ENCODE measurements at places on chromosomes 4 and X. TPM values are rescaled to one million over a fixed set of nuclear protein-coding genes. Genes with fewer than 3 reads are reported as not detected.

DNA sequence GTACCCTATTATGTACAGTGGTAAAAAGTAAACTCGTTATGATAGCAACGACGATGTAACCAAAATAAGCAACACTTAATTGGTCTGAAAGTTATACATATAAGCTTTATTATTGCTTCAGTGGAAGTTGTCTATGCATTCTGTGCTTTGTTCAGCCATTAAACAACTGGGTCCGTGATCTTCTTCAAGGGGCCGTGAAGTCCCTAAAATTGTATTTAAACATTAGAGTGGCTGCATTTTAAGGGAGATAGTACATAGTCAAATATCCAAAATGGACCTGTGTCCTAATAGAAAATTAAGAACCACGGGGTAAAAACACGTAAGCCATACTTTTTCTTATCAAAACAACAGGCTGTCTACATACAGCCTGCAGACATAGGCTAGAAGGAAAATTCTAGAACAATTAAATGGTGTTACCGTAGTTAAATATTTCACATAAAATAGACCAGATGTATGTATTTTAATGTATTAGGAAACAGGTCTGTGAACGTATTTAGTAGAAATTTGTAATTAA is 2.1 kb downstream of the GUCY1A1 start:
- ATAC-seq = no peak

- no peak for ATAC-seq
These were observed 638.9 kb downstream of the MID1IP1 start for GRCh38 chrX:39439906-39440798.

NCAPG gene
- total RNA-seq = 36.0 TPM

CD99L2 gene
- total RNA-seq = 26.1 TPM

- no peak for ATAC-seq
These were observed 628.8 kb downstream of the SPRY1 start for GRCh38 chr4:124025428-124025827.

IL15 gene
- 0.16 TPM for total RNA-seq

BEX1 gene
- total RNA-seq = 352 TPM

DNA sequence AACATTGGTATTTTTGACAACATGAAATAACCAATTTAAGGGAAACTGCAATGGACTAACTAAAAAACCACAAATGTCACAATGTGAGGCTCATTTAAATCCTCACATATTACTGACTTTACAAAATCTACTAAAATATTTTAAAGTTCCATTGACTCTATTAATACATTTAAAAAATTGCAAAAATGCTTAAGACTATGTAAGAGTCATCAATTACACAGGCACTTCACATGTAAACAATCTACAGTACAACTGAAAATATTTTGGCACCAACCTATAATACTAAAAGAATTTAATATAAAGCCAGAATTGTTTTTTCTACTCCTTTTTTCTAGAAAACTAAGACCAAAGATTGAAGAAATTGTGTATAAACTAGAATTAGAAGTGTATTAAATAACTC is 76.8 kb upstream of the RBMXL3 start:
- ATAC-seq = no peak

AREG gene
- total RNA-seq = not detected

GRCh38 chr4:100517864-100518341 is at the start of gene EMCN:
Gene EMCN, minus strand, starts transcription at chr4:100518022. Its CDS starts 108 bp downstream, at chr4:100517914.
- ATAC-seq = no peak

HSFX2 gene
- 0.31 TPM for total RNA-seq

- peak; percentile 82 for ATAC-seq
These were observed 2.5 kb downstream of the NYX start for GRCh38 chrX:41449615-41450014.

GRCh38 chr4:24243641-24244040 is 340.7 kb downstream of the DHX15 start:
- ATAC-seq = no peak

GRCh38 chr4:15118292-15118691 is 116.0 kb downstream of the CPEB2 start:
- ATAC-seq = no peak

GRCh38 chr4:139331185-139331584 is 28.9 kb upstream of the NDUFC1 start:
- ATAC-seq = no peak

DNA sequence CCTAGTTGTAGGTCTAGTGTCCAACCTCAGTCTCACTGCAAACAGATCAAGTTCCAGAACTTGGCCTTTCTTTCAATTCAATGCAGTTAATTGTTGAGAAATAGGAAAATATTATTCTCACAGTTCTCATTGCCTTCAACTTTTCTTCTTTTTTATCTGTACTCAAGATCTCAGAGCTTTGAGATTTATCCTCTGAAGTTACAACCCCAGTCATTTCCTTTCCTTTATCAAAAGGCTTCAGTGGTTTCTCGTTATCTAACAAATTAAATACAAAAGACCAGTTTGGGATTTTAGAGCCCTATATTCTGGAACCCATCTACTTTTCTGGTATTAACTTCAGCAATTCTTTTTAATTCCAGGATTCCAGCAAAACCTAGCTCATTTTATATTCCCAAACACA is 130.2 kb downstream of the TMA16 start:
- ATAC-seq = no peak

SLC6A8 gene
- total RNA-seq = 54.2 TPM

- ATAC-seq = no peak
These were observed 924.6 kb upstream of the PRKX start for GRCh38 chrX:4638036-4638435.

GRCh38 chr4:100302061-100303026 is 112.1 kb upstream of the DDIT4L start:
- ATAC-seq = no peak

- ATAC-seq = no peak
These were observed 53.5 kb downstream of the REELD1 start for GRCh38 chr4:146267826-146268225.

DNA sequence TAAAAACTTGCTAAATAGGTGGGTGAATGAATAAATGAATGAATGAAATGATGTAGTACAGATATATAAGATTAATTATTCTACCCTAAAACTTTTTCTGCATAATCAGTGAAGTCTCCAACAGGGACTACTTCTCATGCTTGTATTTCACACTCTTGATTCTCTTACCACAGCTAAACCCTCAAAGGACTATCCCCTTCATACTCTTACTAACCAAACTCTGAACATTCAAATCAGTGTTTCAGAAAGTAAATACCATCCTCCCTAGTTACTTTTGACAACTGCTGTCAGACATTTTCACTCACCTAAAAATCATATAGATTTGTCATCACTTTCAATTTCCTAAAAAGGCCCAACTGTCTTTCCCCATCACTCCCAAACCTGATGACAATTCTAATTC is 234.3 kb upstream of the HHIP start:
- no peak for ATAC-seq

DNA sequence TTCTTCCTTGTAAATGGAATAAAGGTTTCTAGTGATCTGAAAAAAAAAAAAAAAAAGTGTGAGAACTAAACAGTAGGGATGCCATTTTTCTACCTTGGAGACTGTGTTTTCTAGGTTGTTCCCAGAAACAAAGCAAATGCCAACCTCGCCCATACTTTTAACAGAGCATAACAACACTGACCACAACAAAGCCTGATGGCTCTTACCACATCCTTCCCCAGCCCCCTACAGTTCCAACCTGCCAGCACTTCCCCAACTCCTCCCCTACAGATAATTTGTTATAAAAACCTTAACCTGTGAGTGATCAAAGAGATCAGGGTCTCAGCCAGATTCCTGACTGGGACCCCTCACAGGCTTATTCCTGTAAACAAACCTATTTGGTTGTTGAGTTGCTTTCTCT is 940.0 kb downstream of the SH3BGRL start:
- no peak for ATAC-seq

MRFAP1L1 gene
- total RNA-seq = 135 TPM

DNA sequence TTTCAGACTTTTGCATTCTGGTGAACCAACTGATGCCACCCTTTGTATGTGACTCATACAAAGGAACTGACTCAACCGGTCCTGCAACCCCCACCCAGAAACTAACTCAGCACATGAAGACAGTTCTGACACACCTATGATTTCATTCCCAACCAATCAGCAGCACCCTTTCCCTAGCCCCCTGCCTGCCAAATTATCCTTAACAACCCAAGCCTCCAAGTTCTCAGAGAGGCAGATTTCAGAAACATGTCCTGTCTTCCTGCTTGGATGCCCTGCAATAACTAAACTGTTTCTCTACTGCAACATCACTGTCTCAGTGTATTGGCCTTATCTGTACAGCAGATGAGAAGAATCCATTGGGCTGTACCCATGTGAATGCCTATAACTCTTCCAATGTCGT is 284.7 kb downstream of the CAMK2D start:
- ATAC-seq = no peak

- no peak for ATAC-seq
These were observed 2.8 kb upstream of the CRLF2 start for GRCh38 chrX:1215123-1215823.

- ATAC-seq = peak; percentile 100
These were observed 13.3 kb upstream of the CD99 start for GRCh38 chrX:2677764-2678163.

DNA sequence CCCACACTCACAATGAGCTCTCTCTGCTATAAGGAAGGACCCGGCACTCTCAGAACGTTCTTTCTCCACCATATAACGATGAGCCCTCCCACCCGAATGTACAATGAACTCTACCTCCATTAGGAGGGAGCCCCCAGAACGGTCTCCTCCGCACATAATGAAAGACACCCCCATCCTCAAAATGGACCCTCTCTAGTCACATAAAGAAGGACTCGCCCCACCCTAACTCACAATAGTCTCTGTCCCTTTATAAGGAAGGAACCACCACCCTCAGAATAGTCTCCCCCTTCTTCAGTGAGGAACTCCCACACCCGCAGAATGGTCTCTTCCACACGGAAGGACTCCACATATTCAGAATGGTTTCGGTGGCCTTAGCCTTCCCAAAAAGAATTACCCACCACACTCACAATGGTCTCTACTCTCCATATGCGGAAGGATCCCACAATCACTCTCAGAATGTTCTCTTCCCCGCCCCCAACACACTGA is 477 bp downstream of the SLC35A2 start:
- peak; percentile 22 for ATAC-seq

GRCh38 chr4:78137532-78137931 is 80.4 kb downstream of the FRAS1 start:
- ATAC-seq = no peak

VGLL1 gene
- total RNA-seq = not detected

- ATAC-seq = no peak
These were observed 2184.4 kb upstream of the AGA start for GRCh38 chr4:179626687-179627086.

GRCh38 chr4:118682928-118683327 is 2.3 kb upstream of the METTL14 start:
- peak; percentile 6 for ATAC-seq

DNA sequence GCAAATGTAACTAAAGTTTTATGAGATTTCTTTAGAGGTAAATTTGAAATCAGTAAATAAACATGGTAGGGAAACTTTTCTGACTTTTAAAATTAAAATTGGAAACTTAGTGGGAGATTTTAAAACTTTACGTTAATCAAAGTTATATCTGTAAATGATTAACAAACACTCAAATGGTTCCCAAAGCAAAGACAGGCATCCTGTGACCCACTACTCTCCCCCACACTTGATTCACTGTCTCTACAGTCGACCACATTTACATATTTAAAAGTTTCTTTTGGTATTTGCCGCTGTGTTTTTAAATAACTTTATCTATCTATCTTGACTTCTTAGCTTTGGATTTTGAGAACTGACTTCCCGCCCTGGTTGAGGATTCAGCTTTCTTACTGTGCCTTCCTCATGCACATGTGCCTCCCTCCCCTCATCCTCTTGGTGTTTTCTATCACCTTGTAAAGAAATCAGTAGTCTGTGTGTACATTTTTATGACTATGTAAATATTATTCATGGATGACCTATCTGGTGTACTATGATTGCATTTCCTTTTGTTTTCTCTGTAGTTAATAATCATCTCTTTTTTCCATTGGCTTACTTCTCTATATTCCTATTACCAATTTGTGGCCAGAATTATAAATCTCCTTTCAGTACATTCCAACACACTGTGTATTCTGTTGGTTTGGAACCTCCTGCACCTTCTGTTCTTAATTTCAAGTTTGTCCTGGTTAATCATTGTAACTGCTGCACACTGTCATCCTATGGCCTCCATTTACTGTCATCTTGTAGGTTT is 72.6 kb downstream of the WWC2 start:
- no peak for ATAC-seq

GRCh38 chrX:154006947-154007346 is 12.8 kb downstream of the IRAK1 start:
- ATAC-seq = no peak

DNA sequence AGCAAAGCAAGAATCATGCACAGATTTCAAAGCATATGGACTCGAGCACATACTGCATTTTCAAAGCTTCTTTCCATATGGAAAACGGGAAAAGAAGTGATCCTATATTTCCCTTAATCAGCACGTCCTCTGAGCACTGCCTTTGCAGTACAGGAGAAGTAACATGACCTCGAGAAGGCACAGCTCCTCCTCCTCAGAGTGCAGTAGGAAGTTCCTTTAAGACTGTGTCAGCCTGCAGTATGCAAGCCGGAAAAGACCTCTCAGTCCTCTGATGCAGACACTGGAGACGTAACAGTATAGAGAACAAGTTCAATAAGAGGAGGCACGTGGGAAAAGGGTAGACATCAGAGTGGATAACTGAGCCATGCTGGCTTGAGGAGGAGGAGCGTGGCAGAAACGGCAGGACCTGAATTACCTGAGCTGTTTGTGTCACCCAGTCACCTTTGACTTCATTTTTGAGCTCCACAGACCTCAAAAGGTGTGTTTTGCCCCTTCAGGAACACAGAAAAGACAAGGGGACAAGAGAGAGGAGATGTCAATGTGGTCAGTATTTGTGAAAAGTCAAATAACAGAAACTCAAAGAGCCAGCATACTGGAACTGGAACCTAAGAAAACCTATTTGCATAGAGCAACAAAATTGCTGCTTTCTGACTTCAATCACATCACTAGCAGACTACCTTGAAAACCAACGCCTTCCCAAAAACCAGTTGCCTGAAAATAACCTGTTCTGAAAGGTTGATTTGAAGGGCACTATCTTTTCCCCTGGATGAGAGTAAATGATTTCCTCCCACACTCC is 20.8 kb downstream of the IRF2 start:
- ATAC-seq = peak; percentile 35

CLTRN gene
- total RNA-seq = 0.28 TPM

- ATAC-seq = no peak
These were observed 67.9 kb downstream of the CHRNA9 start for GRCh38 chr4:40403081-40403480.

Measured in motor neuron (in vitro differentiated cells).